ENCODE measurements at places on chromosomes 2 and 18.
A peak's percentile ranks its signal among the peaks of the same experiment; 100 is the strongest.

- DNase-seq = no peak
Measured at GRCh38 chr2:20509301-20509769, 62.5 kb downstream of the RHOB start.

- no peak for DNase-seq
Measured at GRCh38 chr2:183089192-183089851, 10.8 kb downstream of the DUSP19 start.

GRCh38 chr2:220981926-220982325, 590.2 kb downstream of the EPHA4 start:
- no peak for DNase-seq

GRCh38 chr2:38602732-38603401, at the start of gene HNRNPLL:
HNRNPLL (minus strand) TSS chr2:38602928; CDS start chr2:38602626, 302 bp downstream.
- peak; percentile 99 for DNase-seq

GRCh38 chr2:151634736-151635467, 99.4 kb downstream of the NEB start:
- DNase-seq = no peak

GRCh38 chr18:21897811-21898210, 157.2 kb downstream of the MIB1 start:
- peak; percentile 41 for DNase-seq

- no peak for DNase-seq
Measured at GRCh38 chr18:33128581-33128980, 311.9 kb downstream of the CCDC178 start.

DNA sequence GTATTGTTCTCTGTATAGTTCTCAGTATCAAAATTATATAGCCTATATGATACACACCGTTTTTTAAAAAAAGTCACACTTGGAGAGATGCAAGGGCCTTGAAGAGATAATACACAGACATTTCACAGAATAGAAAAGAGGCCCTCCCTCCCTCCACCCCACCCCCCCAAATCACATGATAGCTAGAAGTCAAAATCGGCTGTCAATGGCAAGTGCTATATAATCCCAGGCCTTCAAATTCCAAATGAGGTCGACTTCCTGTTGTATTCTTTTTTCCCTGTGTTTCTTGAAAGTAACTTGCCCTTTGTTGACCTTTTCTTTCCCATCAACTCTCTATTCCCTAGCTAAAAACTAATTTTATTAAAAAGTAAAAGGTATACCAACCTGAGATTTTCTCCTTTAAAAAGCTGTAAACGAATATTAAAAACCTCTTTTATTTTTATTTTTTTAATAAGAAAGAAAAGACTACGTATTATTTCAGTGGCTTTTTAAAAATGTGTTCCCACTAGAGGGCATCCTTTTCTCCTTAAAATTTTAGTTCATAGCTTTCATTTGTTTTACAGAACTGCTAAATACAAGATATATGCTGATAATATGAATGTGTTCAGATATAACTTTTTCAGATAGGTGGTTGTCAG, 46.6 kb downstream of the KCMF1 start:
- no peak for DNase-seq

DNA sequence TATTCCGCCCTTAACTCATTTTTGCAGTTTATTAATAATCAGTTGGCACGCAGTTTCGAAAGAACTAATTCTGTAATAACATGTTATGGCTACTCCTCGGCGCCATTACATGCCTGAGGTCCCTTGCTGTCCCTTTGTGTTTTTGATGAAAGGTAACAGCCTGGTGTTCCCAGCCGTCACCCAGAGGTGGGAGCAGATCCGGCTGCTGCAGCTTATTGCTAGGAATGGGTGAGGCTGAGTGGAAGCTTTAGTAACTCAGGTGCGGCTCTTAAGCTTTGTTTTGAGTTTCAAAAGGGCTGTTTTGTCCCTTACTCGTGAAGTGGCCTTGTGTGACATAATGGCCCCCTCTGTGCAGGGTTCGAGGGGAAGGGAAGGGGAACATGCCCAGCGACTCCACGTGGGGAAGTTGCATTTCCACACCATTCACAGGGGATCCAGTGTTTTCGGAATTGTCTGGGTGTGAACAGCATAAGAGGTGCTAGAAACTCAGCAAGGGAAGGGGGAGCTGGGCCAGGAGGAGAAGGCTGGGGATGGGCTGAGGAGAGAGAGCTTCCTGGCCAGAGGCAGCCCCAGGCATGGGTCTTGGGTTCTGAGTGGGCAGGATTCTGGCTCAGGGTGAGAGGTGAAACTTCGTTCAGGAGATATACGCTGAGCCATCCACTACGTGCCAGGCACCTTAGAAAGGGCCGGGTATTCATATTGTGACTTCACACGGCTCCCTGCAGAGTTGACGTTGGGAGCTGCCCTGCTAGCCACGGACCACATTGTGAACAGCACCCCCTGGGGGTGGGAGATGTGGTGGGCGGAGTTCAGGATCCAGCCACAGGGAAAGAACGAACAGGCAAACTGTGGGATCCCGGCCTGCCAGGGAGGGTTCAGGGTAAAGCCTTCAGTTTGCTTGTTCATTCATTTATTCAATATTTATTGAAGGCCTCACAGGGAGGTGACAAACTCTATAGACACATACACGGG, 84.4 kb downstream of the TGOLN2 start:
- peak; percentile 52 for DNase-seq

- DNase-seq = no peak
Measured at GRCh38 chr18:11237484-11237883, 88.1 kb upstream of the PIEZO2 start.

GRCh38 chr2:29400930-29401653, 285.9 kb downstream of the CLIP4 start:
- DNase-seq = no peak

GRCh38 chr2:145739681-145740080, 1219.8 kb upstream of the ZEB2 start:
- DNase-seq = no peak

GRCh38 chr2:26809876-26810577, 24.2 kb downstream of the CENPA start:
- DNase-seq = no peak

DNA sequence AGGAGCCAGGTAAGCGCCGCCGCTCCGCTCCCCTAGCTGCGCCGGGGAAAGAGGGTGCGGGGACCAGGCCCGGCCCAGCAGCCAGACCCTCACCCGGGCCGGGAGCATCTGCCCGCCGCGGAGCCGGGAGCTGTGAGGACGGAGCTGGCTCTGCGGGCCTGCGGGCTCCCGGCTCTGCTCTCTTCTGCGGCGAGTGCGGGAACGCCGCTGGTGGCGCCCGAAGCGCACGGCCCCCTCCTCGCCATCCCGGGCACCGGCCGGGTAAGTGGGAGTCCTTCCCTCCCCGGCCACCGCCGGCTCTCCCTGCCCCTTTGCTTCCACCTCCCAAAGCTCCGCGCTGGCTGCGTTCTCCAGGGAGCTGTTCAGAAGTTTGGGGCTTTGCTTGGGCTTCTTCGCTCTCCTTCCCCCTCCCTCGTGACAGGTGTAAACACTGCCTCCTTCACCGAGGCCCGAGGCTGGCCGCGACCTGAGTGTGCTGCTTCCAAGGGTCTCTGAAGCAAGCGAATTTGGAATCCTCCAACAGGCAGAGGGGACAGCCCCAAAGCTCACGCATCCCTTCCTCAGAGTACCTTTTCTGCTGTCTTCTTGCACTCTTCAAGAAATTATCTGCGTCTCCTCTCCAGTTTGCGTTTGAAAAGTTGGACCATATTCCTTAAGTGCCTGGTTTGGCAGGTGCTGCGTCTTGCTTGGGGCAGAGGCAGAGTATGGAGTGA, 632 bp downstream of the AFTPH start:
- DNase-seq = peak; percentile 52

DNA sequence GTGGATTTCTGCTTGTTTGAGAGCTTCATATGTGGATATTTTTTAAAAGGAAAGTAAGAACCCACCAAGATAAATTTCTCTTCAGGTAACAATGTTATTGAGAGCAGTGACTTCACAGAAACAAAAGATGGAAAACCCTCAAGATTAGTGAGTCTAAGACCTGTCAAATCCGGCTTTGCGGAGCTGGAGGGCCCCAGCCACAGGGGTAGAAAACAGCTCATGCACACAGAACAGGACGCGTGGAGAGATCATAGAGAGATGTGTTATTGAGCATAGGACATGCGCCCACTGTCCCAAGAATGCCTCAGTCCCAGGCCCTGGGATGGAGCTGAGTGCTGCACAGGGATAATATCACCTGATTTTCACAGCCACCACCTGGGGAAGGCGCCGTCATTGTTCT, 21.3 kb downstream of the EDAR start:
- no peak for DNase-seq

- DNase-seq = no peak
Measured at GRCh38 chr2:120599656-120600055, 136.0 kb upstream of the GLI2 start.

GRCh38 chr18:25661831-25662230, 309.9 kb upstream of the ZNF521 start:
- DNase-seq = no peak

- no peak for DNase-seq
Measured at GRCh38 chr2:150156876-150157275, 330.6 kb downstream of the RND3 start.

DNA sequence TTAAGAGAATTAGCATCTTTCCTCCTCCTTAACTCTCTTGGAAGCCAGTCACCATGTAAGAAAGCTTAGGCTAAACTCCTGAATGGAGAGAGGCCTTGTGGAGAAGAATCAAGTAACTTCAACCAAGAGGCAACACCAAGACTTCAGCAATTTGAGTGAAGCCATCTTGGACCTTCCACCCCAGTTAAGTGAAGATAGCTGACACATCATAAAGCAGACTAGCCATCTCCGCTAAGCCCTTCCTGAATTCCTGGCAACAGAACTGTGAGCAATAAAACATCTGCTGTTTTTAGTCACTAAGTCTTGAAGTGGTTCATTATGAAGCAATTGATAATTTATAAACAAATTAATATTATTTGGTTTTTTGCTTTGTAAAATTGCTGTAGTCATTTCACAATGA, 1.5 kb upstream of the ZNF397 start:
- no peak for DNase-seq

- peak; percentile 43 for DNase-seq
Measured at GRCh38 chr18:56789004-56789888, 138.1 kb downstream of the WDR7 start.

- DNase-seq = no peak
Measured at GRCh38 chr18:49400398-49401072, 59.9 kb downstream of the DYM start.

- DNase-seq = no peak
Measured at GRCh38 chr2:144249035-144249637, 270.8 kb downstream of the ZEB2 start.

DNA sequence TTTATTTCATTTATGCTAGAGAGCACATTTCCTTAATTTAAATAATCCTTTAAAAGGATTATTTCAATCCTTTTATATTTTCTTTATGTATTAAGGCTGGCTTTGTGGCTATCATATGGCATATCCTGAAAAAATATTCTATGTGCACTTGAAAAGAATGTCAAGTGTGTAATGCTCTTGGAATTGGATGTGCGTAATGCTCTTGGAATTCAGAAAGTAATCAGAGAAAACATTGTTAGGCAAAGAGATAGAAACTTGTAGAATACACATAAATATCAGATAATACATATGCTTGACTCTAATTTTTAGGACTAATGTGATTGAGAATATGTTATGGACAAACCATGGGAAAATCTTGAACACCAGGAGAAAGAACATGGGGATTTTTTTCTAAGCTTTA, 197.5 kb upstream of the COL3A1 start:
- no peak for DNase-seq

GRCh38 chr2:216283038-216283900, 89.0 kb downstream of the MARCHF4 start:
- DNase-seq = peak; percentile 52

- DNase-seq = no peak
Measured at GRCh38 chr2:9029721-9030120, 26.2 kb upstream of the MBOAT2 start.

Data from stimulated activated CD4-positive, alpha-beta T cell treated with anti-CD3 and anti-CD28 coated beads, Interleukin-15, amount 100 ng/mL, for 24 hours (primary cell).